ENCODE measurements at places on chromosomes 4 and X. TPM values are rescaled to one million over a fixed set of nuclear protein-coding genes. Genes with fewer than 3 reads are reported as not detected.

The HERC6 gene
- 5.8 TPM for total RNA-seq

The MAGEB18 gene
- total RNA-seq, result not detected

The PRRG3 gene
- total RNA-seq, result 0.40 TPM

- H3K27me3 ChIP-seq, result no peaks in the 10 kb centered on the region
- no peaks in the 10 kb centered on the region for H3K36me3 ChIP-seq
- H3K4me1 ChIP-seq, result no peaks in the 10 kb centered on the region
- H3K4me3 ChIP-seq, result no peak overlapping the region
- no peak overlapping the region for H3K27ac ChIP-seq
- DNase-seq, result no peak
These were observed 97.3 kb upstream of the SPRY1 start for GRCh38 chr4:123299212-123299691.

DNA sequence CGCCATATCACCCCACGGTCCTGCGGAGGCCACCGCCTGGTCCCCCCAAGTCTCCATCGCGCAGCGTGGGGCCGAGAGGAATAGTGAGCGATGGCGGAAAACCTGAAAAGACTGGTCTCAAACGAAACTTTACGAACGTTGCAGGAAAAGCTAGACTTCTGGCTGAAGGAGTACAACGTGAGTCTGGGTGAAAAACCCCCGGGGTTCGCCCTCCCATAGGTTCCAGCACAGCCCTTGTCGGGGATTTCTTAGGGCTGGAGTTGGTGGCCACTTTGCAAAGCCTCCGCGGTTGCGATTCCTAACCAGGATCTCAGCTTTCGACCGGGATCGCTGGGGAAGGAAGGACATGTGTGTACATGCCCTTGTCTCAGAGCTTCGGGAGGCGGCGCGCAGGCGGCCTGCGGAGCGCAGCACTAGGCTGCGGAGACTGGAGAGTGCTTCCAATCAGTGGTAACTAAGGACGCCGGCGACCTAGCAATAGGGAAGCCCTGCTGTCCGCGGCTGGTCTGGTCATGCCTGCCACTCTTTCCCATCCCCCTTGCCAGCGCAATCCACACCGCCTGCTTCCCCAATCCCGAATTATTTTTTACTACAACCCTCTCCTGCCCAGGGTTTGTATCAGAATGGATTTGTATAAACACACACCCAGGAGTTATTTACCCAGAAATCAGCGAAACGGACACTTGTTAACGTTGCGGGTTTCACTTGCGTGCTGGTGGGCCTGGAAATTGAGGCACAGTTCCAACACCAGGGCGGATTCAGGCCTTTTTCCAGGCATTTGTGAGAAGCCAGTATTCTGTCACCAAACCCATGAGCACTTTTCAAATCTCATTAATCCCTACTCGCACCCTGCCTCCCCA is 741 bp downstream of the SPATA18 start:
- peak overlapping the region; percentile 40 for H3K4me3 ChIP-seq
- peak; percentile 35 for DNase-seq
- no peak overlapping the region for H3K27ac ChIP-seq
- H3K27me3 ChIP-seq, result no peaks in the 10 kb centered on the region
- no peaks in the 10 kb centered on the region for H3K4me1 ChIP-seq

The TMEM165 gene
- total RNA-seq, result 92.1 TPM

DNA sequence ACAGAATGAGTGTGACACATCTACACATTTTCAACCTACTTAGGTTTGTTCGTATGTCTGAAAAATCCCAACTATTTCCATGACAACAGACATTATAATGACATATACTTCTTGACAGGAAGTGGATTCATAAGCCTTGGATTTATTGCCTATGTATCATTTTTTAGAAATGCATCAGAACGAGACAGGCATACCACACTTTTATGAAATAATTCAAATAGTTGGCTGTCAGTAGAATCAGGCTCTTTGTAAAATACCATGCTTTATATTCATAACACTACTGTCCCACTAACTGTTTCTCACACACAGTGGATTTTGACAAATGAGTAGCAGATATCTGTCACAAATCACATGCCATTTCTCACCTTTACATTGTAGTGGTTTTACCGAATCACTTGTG is 173.2 kb downstream of the BEND2 start:
- H3K27me3 ChIP-seq, result no peaks in the 10 kb centered on the region
- H3K27ac ChIP-seq, result no peak overlapping the region
- H3K4me1 ChIP-seq, result no peaks in the 10 kb centered on the region
- DNase-seq, result no peak
- no peak overlapping the region for H3K4me3 ChIP-seq

The FRG2 gene
- not detected for total RNA-seq

The SPP1 gene
- total RNA-seq, result 4.3 TPM

DNA sequence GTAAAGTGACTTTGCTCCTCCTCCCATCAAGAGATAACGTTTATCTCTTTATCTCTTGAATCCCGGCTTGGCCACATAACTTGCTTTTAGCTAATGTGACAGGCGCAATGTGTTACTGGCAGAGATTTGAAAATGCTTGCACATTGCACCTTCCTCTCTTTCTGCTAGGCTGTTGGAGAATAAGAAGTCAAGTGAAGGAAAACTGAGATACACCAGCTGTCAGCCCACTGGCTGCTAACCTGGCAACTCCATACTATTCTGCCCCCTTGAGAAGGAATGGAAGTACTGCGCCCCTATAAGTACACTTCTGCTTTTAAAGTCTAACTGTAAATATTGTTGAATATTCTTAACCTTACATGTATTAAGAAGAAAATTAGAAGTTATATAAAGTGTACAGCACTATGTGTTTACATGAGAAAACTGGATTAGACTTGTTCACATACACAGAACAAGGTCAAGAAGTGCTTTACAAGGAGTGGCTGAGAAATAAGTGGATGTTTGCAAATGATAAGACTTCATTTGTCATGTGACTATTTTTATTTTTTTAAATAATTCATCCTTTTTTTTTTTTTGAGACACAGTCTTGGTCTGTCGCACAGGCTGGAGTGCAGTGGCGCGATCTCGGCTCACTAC is 424.5 kb upstream of the CTSO start:
- no peak for DNase-seq
- H3K27me3 ChIP-seq, result no peaks in the 10 kb centered on the region
- H3K4me3 ChIP-seq, result no peak overlapping the region
- H3K36me3 ChIP-seq, result no peaks in the 10 kb centered on the region
- H3K27ac ChIP-seq, result no peak overlapping the region
- H3K4me1 ChIP-seq, result no peaks in the 10 kb centered on the region

The VCX3A gene
- total RNA-seq, result not detected

GRCh38 chr4:89283226-89284009 is 24.2 kb downstream of the GPRIN3 start:
- no peak for DNase-seq
- H3K27ac ChIP-seq, result peak overlapping the region; percentile 38
- no peaks in the 10 kb centered on the region for H3K4me1 ChIP-seq
- no peak overlapping the region for H3K4me3 ChIP-seq
- no peaks in the 10 kb centered on the region for H3K27me3 ChIP-seq

DNA sequence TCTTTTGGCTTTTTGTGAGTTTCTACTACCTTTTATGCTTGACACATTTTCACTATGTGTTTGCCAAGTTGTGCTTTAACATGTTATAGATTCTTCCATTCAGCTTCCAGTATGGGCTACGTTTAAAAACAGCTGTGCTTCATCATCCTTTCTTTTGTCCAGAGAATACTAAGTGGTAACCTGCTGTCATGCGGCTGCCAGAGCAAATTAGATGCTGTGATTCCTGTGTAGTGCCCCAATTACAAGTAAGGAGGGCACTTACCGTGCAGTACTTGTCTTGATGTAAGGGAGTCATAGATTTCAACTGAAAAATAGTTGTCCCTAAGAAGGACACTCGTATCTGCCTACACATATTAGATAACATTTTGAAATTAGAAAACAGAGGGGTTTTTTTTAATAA is 531.8 kb upstream of the GALNTL6 start:
- H3K4me3 ChIP-seq, result no peak overlapping the region
- no peaks in the 10 kb centered on the region for H3K4me1 ChIP-seq

The CTAG2 gene
- total RNA-seq, result not detected

The MAGEA8 gene
- not detected for total RNA-seq
